HuH-7.5 (cell line): ENCODE measurements at places on chromosomes 6 and 20.

GRCh38 chr20:22404419-22405170 lies 179.8 kb downstream of the FOXA2 start:
- DNase-seq, result no peak

- DNase-seq, result no peak
Measured at GRCh38 chr6:34300332-34300751, 51.5 kb upstream of the SMIM29 start.

DNA sequence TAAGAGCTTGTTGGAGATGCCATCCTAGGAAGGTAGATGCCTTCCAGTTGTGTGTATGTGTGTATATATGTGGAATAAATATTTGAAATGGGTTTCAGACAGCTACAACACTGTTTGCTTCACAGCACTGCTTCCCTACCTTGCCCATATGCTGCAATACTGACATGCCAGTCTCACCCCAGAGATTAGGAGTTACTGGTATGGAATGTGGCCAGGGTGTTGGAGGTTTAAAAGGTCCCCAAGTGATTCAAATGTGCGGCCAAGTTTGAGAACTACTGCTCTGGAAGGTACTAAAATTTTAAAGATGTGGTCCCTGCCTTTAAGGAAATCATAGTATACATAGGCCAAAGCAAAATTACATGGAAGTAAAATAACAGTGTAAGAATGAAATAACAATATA lies 39.5 kb downstream of the BCKDHB start:
- no peak for DNase-seq

DNA sequence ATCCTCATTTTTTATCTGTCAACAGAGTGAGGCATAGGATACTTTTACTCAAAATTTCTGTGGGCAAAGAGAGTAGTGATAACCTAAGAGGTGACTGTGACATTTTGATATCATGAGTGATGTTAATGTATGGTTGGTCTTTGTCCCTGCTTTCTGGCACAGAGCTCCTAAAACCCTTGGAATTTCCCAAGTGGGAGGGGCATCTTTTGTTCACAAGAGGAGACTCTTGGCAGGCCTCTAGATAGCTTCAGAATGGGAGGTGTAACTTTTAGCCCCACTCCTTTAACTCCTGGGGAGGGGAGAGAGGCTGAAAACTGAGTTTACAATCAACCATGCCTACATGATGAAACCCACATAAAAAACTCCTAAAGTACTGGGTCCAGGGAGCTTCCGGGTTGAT lies 527.8 kb downstream of the RFPL4B start:
- DNase-seq, result no peak

DNA sequence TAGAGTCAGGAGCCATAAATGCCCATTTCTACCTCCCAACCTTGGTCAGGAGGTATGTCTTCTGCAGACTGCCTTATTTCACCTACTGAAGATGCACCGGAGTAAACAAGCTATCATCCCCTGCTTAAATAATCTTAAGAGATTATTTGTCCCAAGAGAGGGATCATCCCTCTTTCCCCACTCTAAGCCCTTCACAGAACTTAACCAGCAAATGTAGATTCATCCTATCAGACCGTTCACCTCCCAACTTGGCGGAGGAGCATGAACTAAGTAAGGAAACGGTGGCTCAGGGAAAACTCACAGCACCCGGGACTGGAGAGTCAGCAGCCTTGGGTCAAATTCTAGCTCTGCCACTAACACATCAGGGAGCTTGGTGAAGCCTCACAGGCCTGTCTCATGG lies 115.3 kb downstream of the TRERF1 start:
- DNase-seq, result no peak

DNA sequence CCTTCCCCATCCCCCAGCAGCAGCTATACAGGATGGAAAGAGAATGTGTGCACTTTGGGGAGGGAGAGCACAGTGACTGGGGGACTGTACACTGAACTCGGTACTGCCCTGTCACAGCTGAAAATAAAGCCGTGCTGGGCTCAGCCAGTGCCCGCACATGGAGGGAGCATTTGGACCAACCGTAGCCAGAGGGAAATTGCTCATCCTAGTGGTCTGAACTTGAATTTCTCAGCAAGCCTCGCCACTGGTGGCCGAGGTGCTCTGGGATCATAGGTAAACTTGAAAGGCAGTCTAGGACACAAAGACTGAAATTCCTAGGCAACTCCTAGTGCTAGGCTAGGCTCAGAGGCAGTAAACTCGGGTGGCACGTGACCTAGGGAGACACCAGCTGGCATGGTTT lies 61.0 kb downstream of the DZANK1 start:
- no peak for DNase-seq

DNA sequence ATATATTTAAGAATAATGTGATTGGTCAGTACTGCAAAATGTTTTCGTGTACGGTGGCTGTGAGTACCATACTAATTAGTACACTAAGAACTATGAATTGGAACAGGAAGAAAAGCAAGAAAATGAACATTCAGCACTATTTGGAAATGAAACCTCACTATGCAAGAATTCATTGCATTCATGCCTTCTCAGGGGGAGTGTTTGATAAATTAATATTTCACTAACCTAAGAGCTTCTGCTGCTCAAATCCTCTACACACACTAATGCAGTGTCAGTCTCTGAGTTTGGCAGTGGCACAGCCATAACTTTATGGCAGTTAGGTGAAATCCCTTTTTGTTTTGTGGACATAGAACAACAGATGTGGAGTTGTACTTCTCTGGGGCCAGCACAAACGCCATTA lies 60.1 kb downstream of the SLC16A10 start:
- no peak for DNase-seq

DNA sequence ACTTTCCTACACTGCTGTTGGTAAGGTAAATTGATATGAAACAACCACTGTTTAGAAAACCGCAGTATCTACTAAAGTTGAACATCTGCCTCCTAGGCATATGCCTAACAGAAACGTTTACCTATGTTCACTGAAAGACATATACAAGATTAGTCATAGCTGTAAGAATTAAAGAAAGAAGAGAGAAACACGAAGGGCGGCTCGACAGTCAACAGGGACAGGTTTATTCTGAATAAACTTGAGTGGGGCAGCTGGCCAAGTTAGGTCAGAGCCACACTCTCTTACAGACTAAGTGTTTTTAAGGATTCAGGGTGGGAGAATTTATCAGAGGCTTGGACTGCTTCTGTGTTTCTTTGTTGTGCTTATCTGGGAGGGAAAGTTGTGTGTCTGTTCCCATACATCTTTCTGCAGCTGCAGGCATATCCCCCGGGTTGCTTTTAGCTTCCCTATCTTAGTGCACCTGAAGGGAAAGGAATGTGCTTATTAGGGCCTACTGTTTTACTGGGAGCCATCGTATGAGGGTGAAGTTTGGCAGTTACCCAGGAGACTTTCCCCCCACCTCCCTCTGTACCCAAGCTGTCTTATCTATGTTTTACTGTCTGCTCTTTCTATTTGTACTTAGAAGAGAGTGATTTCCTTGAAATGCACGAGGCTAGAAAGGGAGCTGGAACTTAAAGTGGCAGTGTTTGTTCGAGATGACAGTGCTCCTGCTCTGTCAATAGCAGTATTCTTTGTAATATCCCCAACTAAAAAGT lies 20.4 kb downstream of the PROCR start:
- DNase-seq, result no peak

DNA sequence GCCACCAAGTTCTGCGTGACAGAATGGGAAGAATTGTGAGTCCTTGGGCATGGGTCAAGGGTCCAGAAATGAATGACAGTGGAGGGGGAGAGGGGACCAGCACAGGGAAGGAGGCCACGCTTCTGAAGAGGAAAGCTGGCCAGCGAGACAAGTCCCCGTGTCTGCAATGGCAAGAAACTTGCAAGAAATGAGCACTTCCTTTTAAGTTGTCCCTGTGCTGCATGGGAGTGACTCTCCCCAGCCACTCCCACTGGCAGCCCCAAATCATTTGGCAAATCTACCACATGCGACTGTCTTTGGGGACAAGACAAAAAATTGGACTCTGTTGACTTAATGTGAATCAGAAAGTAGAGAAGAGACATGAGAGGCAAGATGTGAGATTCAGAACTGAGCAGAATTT lies 242.2 kb upstream of the RREB1 start:
- DNase-seq, result no peak

- DNase-seq, result no peak
Measured at GRCh38 chr6:165679326-165679725, 16.3 kb upstream of the PDE10A start.

DNA sequence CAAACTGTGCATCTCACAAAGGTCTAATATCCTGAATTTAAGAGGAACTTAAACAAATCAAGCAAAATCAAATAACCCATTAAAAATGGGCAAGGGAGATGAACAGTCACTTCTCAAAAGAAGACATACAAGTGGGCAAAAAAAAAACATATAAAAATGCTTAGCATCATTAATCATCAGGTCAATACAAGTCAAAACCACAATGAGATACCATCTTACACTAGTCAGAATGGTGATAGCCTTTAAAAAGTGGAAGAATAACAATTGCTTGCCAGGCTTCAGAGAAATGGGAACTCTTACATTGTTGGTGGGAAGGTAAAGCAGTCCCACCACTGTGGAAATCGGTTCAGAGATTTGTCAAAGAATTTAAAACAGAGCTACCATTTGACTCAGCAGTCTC lies 646.7 kb upstream of the PTCHD4 start:
- no peak for DNase-seq

DNA sequence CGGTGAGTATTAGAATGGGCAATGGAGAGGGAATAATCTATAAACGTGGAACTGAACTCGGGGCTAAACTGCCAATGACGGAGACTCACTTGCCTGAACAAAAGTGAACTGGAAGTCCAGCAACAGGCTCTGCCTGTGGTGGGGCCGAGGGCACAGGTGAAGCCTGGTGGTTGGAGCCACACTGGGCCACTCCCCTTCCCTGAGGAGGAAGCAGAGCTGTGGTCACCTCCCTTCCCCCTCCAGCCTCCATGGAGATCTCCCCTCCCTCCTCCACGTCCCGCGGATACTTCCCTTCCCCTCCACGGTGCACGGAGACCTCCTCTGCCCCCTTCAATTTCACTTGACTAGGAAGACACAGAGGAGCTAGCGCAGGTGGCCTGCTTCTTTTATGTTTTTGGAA lies 14.7 kb upstream of the DSP start:
- DNase-seq, result no peak
